Activated CD4-positive, alpha-beta memory T cell treated with anti-CD3 and anti-CD28 coated beads, Interleukin-2, amount 10 ng/mL, durations not matched to agents 7 days and 5 days (primary cell): ENCODE measurements at places on chromosomes 16 and 17. TPM values are rescaled to one million over a fixed set of nuclear protein-coding genes. Genes with fewer than 3 reads are reported as not detected.

The NPIPB9 gene
- total RNA-seq: 2.7 TPM

The TTLL6 gene
- total RNA-seq: not detected

The MYH4 gene
- total RNA-seq: not detected

The FBXO39 gene
- total RNA-seq: 1.1 TPM

The HID1 gene
- 0.38 TPM for total RNA-seq

The RHBDL1 gene
- total RNA-seq: 1.5 TPM

The SMIM5 gene
- total RNA-seq: not detected

The EVPL gene
- not detected for total RNA-seq

The CNGB1 gene
- not detected for total RNA-seq

The GTF3C1 gene
- total RNA-seq: 53.6 TPM

The ST6GALNAC2 gene
- total RNA-seq: 0.65 TPM
